ENCODE measurements at places on chromosomes 6 and 20.

- H3K4me3 ChIP-seq: no peak overlapping the region
- no peak for DNase-seq
- no peaks in the 10 kb centered on the region for H3K36me3 ChIP-seq
- H3K27ac ChIP-seq: no peak overlapping the region
Observed at GRCh38 chr6:125451750-125452149, 150.0 kb upstream of the HDDC2 start.

DNA sequence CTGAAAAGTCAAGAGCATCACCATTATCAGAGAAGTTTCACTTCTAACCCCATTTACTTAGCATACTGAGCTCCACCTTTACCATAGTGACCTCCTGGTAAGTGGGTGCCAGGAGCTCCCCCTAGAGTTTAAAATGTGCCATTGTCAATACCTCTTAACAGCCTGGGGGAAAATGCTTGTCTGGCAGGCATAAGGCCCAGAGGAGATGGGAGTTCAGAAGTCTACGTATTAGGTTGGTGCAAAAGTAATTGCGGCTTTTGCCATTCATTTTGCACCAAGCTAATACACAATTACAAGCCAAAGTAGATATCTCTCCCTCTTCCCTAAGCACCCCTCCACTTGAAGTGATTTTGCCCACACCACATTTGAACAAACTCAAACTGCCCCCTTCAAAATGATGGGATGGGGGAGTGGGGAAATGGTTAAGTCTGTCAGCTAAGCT, 919.0 kb downstream of the KIF16B start:
- H3K27me3 ChIP-seq: no peaks in the 10 kb centered on the region
- DNase-seq: peak; percentile 71
- no peaks in the 10 kb centered on the region for H3K4me1 ChIP-seq
- H3K4me3 ChIP-seq: no peak overlapping the region
- H3K36me3 ChIP-seq: no peaks in the 10 kb centered on the region

GRCh38 chr6:166473886-166474571, 91.3 kb upstream of the MPC1 start:
- no peak for DNase-seq
- H3K4me1 ChIP-seq: peaks cover 2% of the 10 kb centered on the region
- no peak overlapping the region for H3K4me3 ChIP-seq
- H3K27ac ChIP-seq: no peak overlapping the region

DNA sequence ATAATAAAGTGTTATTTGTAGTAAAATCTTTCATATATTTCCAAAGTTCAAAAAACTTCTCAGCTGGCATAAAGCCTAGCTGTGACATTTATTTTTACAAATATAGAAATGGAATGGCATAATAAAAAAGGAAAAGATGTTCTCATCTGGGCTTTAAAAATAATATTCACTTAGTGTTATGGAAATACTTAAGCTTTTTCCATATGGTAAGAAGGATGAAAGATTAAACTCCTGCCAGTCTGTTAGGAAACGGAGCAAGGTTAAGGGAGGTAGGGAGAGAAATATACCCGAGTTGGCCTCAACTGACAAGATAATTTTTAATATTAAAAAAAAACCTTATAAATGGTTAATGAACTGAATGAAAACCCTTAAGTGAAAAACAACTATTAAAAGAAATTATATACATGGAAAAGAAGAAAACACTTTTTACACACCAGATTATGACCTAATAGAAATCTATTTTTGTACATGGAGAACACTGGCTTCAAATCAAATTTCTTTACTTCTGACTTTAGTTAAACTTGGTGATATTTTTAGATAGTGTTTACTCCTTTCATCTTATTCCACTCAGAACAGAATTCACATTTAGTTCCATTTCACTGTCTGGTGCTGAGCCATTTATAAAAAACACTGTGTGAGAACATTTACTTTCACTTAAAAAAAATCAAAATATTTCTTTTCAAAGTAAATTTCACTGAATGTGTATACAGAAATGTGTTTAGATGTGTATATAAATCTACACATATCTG, 137.0 kb downstream of the DST start:
- no peak overlapping the region for H3K4me3 ChIP-seq
- DNase-seq: no peak
- H3K27me3 ChIP-seq: no peaks in the 10 kb centered on the region
- peaks cover 8% of the 10 kb centered on the region for H3K36me3 ChIP-seq
- H3K4me1 ChIP-seq: no peaks in the 10 kb centered on the region

DNA sequence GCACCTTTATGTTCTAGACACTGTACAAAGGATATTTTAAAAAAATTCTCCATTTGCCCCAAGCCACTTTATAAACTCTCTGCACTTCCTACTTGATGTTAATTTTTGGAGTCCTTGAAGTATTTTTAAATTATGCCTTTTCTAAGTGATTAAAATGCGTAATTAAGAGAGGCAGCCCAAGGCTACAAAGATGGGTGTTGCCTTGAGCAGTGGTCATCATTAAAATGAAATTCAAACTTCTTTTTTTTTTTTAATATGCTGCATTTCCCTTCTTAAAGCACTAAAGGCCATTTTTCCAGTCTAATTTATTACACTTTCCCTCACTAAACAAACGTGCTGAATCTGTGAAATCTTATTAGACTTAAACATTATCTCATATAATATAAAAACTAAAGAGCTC, 102.4 kb downstream of the IMPG1 start:
- no peak overlapping the region for H3K27ac ChIP-seq
- H3K4me1 ChIP-seq: no peaks in the 10 kb centered on the region
- DNase-seq: no peak
- H3K36me3 ChIP-seq: no peaks in the 10 kb centered on the region
- H3K27me3 ChIP-seq: no peaks in the 10 kb centered on the region

- peaks cover 47% of the 10 kb centered on the region for H3K4me1 ChIP-seq
- no peak for DNase-seq
- peak within 1 kb of the TSS; percentile 52 for H3K27ac ChIP-seq
- H3K27me3 ChIP-seq: no peaks in the 10 kb centered on the region
- no peaks in the 10 kb centered on the region for H3K36me3 ChIP-seq
Observed at GRCh38 chr6:123803504-123804013, at the start of gene NKAIN2. Gene NKAIN2 (plus strand): TSS chr6:123803865.

DNA sequence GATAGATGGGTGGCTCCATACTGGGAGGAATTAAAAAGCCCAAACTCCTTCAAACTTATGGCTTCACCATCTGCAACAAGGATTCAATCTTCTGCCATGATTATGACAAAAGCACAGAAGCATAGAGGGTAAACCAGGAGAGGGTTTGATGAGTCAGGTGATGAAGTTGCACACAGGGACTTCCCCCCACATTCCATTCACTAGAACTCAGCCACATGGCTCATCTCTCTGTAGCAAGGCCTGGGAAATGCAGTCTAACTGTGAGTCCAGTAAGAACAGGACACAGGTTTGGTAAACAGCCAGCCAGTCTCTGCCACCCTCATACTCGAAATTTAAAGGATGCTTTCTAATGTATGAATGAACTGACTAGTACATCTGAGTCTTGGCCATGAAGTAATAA, 142.9 kb downstream of the HIVEP2 start:
- H3K27ac ChIP-seq: no peak overlapping the region
- no peak overlapping the region for H3K4me3 ChIP-seq
- no peaks in the 10 kb centered on the region for H3K27me3 ChIP-seq

- H3K27ac ChIP-seq: no peak overlapping the region
- H3K36me3 ChIP-seq: no peaks in the 10 kb centered on the region
- DNase-seq: peak; percentile 59
- H3K4me1 ChIP-seq: peaks cover 8% of the 10 kb centered on the region
Observed at GRCh38 chr6:71420693-71421328, 132.2 kb downstream of the OGFRL1 start.

GRCh38 chr6:24775520-24776058, 852 bp downstream of the GMNN start:
- H3K27ac ChIP-seq: no peak overlapping the region
- no peaks in the 10 kb centered on the region for H3K27me3 ChIP-seq
- peak; percentile 54 for DNase-seq
- H3K4me1 ChIP-seq: peaks cover 36% of the 10 kb centered on the region

DNA sequence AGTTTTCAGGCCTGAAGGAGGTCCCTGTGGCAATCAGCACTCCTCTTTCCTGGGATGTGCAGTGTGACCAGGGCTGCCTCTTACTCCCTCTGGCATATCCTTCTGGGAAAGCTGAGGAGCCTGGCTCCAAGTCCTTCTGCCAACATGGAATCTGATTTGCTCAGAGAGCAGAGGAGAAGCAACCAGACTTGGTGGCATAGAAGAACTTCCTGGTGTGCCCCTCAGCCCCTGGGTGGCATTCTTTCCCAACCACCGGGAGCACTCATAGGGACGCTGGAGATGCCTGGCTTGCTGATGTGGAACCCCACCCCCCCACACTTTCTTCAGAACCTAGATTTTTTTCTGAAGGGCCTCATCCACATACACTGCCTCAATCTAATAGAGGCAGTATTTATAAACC, 107.6 kb upstream of the TRAF3IP2 start:
- DNase-seq: no peak
- H3K4me3 ChIP-seq: no peak overlapping the region
- H3K4me1 ChIP-seq: no peaks in the 10 kb centered on the region
- no peak overlapping the region for H3K27ac ChIP-seq
- no peaks in the 10 kb centered on the region for H3K27me3 ChIP-seq

- H3K27ac ChIP-seq: no peak overlapping the region
- DNase-seq: no peak
- peaks cover 15% of the 10 kb centered on the region for H3K4me1 ChIP-seq
- peaks cover 84% of the 10 kb centered on the region for H3K27me3 ChIP-seq
- no peaks in the 10 kb centered on the region for H3K36me3 ChIP-seq
Observed at GRCh38 chr20:3677733-3678132, 4.1 kb downstream of the ADAM33 start.

DNA sequence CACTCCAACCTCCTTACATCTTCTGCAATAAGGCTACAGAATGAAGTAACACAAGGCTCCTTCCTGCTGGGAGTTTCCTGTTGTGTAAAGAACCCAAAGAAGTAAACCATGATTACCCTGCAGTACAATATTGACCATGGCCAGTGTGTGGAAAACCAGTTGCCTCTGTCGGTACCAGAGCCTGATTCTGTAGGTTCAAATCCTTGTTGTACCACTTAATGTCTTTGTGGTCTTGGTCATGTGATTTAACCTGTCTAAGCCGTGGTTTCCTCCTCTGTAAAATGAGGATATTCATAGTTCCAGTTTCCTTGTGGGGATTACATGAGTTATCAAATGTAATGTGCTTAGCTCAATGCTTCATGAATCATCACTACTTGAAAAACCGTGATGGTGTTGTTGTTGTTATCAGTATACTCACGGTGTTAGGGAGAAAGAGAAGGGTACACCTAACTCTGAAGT, 60.3 kb upstream of the PRELID3B start:
- no peaks in the 10 kb centered on the region for H3K36me3 ChIP-seq
- H3K4me3 ChIP-seq: no peak overlapping the region
- H3K27ac ChIP-seq: no peak overlapping the region
- peaks cover 3% of the 10 kb centered on the region for H3K27me3 ChIP-seq

DNA sequence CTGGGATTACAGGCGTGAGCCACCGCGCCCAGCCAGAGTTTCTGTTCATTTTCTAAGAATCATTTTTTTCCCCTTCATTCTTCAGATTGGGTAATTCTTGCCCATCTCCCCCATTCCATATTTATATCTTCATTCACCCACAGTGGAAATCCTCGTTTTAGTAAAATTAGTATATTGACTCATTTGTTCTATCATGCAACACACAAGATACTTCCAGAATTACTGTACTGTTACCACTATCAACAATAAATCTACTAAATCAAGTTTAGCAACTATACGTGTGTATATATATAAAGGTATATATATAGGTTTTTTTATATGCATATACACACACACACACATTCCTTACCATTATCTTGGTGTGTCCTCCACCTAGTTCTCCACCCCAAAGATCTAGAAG, 41.2 kb upstream of the KCNG1 start:
- no peaks in the 10 kb centered on the region for H3K4me1 ChIP-seq
- H3K27ac ChIP-seq: no peak overlapping the region
- no peak for DNase-seq
- peaks cover 42% of the 10 kb centered on the region for H3K27me3 ChIP-seq
- H3K4me3 ChIP-seq: no peak overlapping the region

DNA sequence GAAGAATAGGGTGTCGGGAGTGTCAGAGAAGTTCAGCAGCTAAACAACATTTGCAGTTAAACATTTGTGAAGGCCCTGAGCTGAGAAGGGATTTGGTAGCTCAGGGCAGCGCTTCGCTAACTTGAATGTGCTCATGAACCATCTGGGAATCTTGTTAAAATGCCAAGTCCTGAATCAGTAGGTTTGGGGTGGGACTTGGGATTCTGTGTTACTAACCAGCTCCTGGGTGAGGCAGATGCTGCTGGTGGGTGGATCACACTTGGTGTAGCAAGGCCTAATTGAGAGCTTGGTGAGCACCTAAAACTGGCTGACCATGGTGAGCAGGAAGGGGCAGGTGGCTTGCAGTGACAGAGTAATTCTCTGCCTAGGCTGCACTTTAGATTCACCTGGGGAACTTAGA, 5.9 kb downstream of the PTPRA start:
- H3K27ac ChIP-seq: no peak overlapping the region
- DNase-seq: no peak
- peaks cover 7% of the 10 kb centered on the region for H3K4me1 ChIP-seq
- H3K27me3 ChIP-seq: no peaks in the 10 kb centered on the region

GRCh38 chr6:33166811-33167210, 25.5 kb downstream of the COL11A2 start:
- H3K4me3 ChIP-seq: no peak overlapping the region
- no peak for DNase-seq
- no peak overlapping the region for H3K27ac ChIP-seq
- H3K36me3 ChIP-seq: no peaks in the 10 kb centered on the region

- H3K27me3 ChIP-seq: no peaks in the 10 kb centered on the region
- no peak overlapping the region for H3K4me3 ChIP-seq
- no peak overlapping the region for H3K27ac ChIP-seq
- DNase-seq: peak; percentile 22
Observed at GRCh38 chr6:80163754-80164187, 57.3 kb downstream of the BCKDHB start.

GRCh38 chr6:96150431-96150830, 134.7 kb downstream of the FUT9 start:
- no peak for DNase-seq
- no peaks in the 10 kb centered on the region for H3K27me3 ChIP-seq
- H3K4me1 ChIP-seq: no peaks in the 10 kb centered on the region
- H3K36me3 ChIP-seq: no peaks in the 10 kb centered on the region
- no peak overlapping the region for H3K27ac ChIP-seq
- H3K4me3 ChIP-seq: no peak overlapping the region

DNA sequence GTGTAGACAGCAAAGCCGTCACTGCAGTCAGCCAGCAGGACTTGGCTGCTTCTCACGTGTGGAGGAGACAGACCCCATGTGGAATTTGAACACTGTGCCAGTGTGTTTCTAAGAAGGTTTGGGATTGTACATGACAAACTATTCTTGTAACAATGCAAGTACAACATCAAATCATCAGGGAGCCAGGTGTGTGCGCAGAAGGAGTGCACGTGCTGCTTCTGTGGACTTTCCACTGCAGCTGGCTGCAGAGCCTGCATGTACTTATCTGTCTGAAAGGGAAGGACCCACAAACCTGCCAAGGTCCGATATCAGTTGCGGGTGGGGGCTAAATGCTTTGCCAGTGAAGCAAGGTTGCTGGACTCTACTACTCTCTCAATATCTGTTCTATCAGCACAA, 211.6 kb downstream of the WDR27 start:
- H3K27me3 ChIP-seq: no peaks in the 10 kb centered on the region
- H3K4me1 ChIP-seq: no peaks in the 10 kb centered on the region
- DNase-seq: no peak
- no peaks in the 10 kb centered on the region for H3K36me3 ChIP-seq

Measured in common myeloid progenitor, CD34-positive (primary cell).